GM20000 (cell line): ENCODE measurements at places on chromosomes 7 and 10.

GRCh38 chr7:93895859-93896600, 5.5 kb upstream of the TFPI2 start:
- DNase-seq, result no peak

DNA sequence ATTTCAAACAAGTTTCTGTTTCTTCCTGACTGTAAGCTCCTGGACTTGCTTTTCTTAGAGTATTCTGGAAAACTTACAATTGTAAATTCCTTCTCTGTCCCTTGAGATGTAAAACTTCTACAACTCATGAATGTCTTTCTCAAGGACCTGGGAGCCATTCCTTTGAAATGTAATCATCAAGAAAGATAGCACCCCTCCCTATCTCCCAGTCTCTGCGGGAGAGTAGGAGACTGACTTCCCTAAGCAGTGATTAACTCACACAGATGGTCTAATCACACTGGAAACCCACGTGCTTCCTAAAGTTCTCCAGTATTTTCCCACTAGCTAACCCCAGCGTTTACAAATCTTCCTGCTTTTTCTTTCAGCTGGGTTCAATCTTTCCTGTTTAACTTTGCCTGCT, 549.4 kb downstream of the SORCS1 start:
- no peak for DNase-seq

GRCh38 chr10:96683065-96683464, 37.2 kb downstream of the PIK3AP1 start:
- DNase-seq, result no peak

DNA sequence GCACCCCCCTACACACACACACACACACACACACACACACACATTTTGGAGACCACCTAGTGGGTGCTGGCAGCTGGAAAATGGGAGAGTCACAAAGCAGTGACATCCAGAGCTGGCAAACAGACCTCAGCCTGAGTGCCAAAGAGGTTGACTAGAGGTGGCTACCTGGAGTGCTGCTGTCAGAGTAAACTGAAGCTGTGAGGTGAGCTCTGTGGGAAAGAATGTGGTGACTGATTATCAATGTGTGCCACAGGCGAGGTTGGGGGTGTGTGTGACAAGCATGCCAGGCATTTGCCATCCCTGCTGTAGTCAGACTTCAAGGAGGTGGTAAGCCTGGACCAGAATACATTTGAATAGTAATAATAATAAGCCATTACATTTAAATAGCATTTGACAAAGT, 120.6 kb downstream of the SLIT1 start:
- no peak for DNase-seq

DNA sequence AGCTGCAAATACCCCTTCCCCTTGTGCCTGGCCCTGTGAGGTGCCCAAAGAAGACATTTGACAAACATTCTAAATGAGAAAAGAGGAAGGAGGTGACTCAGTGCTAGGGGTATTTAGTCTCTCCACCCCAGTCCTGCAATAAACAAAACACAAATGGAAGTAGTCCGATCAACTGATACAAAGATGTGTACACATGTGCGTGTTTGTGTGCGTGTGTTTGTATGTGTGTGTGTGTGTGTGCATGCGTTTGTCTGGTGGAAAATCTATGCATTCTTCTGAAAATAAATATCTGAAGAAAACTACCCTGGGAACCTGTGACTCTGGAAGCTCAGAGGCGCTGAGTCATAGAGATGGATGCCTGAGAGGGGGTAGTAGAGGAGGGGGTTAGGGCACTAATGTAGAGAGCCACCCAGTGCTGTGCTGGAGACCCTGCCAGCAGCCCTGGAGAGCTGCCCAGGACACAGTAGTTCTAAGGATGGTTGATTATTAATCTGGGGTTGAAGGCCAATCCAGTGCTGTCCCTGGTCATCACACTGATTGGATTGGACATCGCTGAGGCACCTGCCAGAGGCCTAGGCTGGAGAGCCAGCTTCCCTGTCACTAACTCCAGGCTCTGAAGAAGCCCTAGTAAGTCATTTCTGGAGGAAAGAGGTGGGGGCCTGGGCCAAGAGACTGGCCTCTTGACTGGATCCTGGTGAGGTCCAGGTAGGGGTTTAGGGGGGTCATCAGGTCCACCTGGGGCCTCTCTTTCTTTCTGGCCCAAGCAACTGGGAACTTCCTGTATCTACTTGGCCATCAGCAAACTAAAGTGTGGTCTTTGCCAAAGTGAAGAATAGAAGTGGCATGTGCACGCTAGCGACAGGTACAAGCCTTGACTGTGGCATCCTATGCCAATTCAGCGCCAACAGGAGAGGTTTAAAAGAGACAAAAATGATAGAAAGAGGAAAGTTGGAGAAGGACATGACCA, 18.5 kb downstream of the SFTPA1 start:
- DNase-seq, result no peak

GRCh38 chr7:49520951-49521350, 252.5 kb upstream of the VWC2 start:
- no peak for DNase-seq

DNA sequence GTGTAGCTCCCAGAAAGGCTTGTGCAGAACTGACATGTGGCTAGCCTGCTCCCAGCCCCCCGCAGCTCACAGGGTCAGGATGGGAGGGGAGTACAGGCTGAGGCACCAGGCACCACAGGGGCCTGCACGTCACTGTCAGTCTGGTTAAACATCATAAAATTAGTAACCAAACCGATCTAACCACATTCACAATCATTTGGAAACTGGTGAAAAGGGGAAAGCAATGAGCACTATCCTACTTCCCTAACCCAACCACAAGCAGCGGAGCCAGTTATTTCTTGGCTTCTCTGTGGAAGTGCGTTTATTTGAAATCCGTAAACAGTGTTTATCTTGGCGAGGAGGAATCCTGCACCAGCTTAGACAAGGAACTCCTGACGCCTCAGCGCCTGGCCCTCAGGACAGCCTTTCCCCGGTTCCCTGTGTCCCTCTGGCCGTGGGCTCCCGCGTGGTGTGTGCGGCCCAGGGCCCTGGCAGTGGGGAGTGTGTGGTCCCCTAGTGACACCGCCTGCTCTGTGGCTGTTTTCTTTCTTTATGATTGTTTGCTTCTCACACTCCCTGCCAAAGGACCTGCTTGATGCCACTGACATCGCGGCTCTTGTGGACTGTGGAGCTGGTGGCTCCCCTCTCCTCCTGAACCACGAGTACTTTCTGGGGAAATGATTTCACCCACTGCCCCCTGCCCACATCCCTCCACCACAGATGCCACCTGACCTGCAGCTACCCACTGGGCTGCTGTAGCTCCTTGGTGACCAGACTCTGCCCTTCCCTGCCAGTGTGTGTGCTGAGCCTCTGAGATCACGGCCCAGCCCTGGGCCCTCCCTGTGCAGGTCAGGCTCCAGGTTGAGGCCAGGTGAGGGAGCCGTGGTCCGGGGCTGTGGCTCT, 38.0 kb downstream of the INPP5A start:
- DNase-seq, result peak; percentile 71
